ENCODE measurements at places on chromosomes 2 and 18. TPM values are rescaled to one million over a fixed set of nuclear protein-coding genes. Genes with fewer than 3 reads are reported as not detected.

The HOXD11 gene
- 5.3 TPM for total RNA-seq

The ADNP2 gene
- total RNA-seq: 19.6 TPM

The ALK gene
- not detected for total RNA-seq

The PTCD3 gene
- total RNA-seq: 50.7 TPM

DNA sequence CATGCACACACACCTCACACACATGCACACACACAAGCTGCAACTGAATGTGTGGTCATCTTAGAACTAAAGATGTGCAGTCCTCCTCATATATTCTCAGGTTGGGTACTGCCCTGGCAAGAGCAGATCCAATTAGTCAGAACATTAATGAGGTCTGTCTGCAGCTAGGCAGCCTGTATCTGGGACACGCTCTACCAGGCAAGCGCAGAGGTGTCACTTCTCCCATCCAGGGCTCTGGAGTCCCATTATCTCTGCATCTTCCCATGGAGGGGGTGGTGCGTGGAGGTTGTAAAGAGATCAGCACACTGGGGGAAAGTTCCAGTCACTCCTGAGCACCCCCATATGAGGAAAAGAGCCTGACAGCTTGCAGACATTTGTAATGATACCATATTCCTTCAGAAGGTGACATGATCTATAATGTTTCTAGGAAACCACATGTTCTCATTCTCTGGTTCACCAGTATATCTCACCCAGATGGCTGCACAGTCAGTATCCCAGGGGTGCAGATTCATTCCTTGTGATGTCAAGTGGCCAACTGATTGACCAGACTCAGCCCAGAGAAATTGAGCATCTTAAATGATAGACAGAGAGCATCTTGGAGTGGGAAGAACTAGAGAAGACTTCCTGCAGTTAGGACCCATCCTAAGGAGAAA is 95.4 kb downstream of the RTN4 start:
- no peak for DNase-seq

GRCh38 chr2:211737282-211737681 is 801.3 kb downstream of the ERBB4 start:
- DNase-seq: no peak

DNA sequence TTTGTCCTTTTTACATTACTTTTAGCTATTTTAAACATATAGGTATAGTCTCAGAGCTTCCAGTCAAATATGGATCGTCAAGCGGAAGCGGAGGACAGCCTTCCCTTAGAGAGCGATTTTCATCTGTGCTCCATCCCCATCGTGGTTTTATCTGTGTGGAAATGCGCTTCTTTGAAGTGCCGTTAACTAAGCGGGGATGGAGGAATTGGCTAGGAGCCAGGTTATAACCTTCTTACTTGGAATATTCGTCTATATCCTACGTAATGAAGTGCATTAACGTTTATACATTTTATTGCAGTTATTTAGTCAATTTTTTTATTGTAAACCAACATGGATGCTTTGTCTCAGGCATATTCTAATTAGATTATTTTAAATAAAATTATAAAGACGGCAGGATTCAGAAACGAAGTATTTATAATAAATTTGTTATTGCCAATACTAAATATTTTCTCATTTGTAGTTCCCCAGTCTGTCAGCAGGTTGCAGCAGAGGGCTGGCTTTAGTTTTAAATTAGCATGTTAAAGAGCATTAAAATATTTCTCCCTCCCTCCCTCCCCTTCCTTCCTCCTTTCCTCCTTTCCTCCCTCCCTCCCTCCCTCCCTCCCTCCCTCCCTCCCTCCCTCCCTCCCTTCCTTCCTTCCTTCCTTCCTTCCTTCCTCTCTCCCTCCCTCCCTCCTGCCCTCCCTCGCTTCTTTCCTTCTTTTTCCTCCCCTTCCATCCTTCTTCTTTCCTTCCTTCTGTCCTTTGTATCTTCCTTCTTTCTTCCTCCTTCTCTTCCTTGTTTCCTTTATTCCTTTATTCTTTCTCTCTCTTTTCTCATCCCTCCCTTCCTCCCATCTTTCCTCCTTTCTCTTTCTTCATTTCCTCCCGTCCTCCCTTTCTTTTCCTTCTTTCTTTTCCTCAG is 80.6 kb upstream of the DOCK10 start:
- no peak for DNase-seq

DNA sequence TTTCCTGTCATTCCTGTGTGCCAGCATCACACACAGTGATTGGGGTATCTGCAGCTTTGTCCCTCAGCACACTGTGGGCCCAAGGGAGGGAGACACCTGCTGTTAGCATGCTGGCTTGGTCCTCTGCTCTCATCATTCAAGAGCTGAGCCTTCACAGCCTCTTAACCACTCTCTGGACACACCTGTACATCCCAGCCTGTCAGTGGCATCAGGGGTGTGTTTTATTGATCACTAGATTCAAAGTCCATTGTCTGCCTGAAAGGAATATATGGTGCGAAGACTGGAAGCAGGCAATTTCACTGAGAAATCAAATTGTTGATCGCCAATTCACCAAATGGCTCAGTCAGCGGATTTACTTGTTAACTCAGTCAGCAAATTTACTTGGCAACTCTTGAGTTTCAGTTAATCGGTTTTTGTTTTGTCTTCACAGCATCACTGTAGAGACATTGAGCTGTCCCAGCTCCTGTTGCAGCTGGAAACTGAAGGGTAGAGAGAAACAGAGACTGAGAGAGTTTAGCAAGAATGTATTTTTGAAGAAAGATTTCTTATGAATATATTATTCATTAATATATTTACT is 56.3 kb upstream of the TMEM200C start:
- no peak for DNase-seq

DNA sequence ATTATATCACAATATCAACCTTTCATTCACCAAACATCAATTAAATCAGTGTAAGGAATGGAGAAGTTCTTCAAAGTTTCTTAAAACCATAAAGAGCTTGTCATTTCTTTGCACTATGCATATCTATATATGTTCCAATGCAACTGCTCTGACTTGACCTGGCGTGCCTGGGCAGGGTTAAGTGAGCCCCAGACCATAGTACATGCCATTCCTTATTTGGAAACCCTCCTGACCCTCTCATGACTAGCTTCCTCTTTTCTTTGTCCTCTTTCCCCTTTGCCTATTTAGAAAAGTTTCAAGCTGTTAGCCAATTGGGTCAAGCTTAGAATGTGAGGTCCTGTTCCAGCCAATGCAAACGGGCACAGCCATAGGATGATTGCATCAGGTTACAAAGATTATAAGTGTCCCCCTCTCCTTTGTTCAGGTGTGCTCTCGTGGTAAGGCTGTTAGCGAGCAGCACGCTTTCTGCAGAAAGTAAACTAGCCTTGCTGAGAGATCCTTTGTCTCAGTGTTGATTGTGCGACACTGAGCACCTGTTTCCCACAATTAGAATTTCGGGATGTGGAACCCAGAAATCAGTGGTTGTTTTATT is 78.2 kb upstream of the UXS1 start:
- no peak for DNase-seq

DNA sequence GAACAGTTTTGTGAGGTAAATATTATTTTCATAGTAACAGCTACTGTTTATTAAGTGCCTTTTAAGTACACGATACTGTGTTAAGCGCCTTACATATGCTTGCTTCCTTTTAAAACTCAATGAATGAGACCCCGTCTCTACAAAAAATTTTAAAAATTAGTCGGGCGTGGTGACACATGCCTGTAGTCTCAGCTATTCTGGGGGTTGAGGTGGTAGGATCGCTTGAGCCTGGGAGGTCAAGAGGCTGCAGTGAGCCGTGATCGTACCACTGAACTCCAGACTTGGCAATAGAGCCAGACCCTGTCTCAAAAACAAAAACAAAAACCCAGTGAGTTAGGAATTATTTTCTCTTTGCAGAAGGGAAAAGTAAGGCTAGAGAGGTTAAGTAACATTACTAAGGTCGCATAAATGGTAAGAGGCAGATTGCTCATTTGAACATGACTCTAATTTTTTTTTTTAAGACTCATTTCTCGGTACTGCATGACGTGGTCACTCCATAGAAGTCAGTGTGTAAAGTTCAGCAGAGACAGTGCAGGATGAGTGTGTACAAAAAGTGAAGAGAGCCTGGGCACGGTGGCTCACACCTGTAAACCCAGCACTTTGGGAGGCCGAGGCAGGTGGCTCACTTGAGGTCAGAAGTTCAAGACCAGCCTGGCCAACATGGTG is 1.1 kb downstream of the METAP1D start:
- no peak for DNase-seq

DNA sequence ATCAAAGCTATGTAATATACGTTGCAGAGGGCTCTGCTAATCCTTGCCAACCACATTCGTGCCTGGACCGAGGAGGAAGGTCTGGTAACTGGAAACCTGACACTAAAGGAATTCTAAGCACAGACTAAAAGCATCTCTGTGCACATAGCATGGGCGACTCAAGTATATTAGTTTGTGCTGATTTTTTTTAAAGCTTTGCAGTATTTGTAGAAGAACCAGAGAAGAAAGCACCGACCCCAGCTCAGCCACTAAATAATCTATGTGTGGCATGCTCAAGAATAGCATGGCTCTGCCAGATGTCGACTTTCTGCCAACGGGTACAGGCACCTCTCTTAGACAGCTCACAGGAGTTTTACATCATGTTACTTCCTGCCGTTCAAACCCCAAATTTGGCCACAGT is 73.2 kb upstream of the NRP2 start:
- no peak for DNase-seq

GRCh38 chr2:213689585-213689984 is 405.3 kb downstream of the SPAG16 start:
- DNase-seq: no peak

DNA sequence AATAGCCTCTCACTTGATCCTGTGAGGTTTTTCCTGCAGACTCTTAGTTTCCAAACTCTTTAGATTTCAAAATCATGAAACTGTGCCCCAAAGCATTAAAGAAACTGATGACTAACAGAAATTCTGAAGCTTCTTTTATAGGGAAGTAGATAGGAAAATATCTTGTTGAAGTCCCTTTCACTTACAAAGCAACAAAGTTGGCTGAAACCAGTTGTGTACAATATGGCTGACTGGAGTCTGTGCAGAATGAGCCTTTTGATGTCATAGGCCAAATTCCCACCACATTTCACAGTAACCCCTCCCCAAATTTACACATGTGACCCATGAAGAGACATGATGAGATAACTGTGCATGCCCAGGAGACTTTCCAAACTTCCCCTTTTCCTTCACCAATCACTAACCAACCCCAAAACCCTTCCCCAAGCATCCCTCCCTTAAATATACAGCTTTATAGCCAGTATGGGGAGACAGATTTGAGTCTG is 61.7 kb upstream of the NCK2 start:
- DNase-seq: no peak

DNA sequence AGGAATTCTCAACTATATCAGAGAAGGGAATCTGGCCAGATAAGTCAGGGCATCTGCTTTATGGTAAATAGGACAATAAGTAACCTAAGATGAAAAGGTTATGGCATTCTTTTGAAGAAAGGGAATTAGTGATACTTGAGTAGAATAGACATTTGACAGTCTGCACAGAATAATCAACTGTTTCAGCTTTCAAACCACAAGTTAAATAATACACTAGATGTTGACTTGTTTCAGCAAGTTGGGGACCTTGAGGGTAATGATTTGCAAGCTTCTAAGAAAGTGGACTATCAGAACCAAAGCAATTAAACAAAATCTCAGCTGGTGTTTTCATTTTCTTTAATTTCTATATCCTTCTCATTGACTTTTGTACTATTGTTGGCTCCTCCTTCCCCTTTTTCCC is 54.5 kb downstream of the SLC39A10 start:
- DNase-seq: no peak

DNA sequence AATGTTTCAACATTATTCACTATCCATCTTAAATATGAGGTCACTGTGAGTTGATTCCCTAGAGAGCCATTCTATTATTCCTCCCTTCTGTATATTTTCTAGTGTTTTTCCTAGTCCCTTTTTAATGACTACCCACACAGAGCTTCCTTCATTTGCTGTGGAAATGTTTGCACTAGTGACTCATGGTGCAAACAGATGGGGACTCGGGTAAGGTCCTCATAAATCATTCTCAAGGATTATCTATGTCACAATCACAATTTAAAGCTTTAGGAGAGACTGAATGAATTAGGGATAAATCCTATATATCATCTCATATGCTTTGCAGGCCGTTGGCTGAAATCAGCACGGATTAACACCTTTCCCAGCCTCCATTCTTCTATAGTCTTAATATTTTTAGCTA is 159.6 kb downstream of the DCC start:
- DNase-seq: no peak

GRCh38 chr2:189179570-189179950 is at the start of gene COL5A2:
TSS of gene COL5A2 (minus strand) at chr2:189179761. CDS start at chr2:189179604, 157 bp downstream.
- DNase-seq: peak; percentile 77

GRCh38 chr18:46356278-46357033 is 252.3 kb downstream of the HAUS1 start:
- no peak for DNase-seq

DNA sequence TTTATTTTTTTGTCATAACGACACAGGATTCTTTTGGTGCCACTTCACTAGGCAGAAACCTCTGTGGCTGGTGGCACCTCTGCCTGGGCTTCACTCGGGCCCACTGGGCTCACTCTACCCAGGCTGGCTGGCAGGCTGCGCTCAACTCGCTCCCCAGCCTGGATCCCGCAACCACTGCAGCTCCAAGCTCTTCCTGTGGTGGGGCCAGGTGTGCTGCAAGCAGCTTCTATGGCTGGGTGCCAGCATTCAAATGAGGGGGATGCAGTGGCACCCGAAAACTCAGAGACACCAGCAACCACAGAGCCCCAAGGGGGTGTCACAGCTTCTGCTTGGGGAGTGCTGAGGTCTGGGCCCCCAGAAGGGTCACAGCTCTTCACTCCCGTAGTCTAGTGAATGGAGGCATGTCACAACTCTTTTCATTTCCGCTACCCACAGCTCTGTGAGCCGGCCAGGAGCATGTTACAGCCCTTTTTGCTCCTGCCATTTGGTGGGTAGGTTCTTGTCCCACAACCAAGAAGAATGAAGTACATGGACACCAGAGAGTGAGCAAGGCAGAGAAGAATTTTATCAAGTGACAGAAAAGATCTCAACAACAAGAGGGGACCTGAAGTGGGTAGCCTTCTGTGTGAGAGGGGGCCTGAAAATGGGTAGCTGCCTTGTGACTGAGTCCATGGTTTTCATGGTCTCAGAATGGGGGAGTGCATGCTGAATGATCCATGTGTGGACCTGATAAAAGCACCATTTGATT is 170.1 kb downstream of the UBR3 start:
- DNase-seq: no peak

GRCh38 chr2:151070253-151070652 is 191.4 kb downstream of the RBM43 start:
- DNase-seq: no peak

- no peak for DNase-seq
Observed at GRCh38 chr2:149826471-149827125, 239.0 kb upstream of the MMADHC start.

All from posterior vena cava (tissue), 2 donors.